NCI-H187 (cell line): ENCODE measurements at places on chromosomes 11 and 22.

- DNase-seq, result no peak
Observed at GRCh38 chr22:41562461-41562860, 1.7 kb downstream of the CSDC2 start.

GRCh38 chr11:11668274-11668673 is 46.5 kb upstream of the GALNT18 start:
- no peak for DNase-seq

DNA sequence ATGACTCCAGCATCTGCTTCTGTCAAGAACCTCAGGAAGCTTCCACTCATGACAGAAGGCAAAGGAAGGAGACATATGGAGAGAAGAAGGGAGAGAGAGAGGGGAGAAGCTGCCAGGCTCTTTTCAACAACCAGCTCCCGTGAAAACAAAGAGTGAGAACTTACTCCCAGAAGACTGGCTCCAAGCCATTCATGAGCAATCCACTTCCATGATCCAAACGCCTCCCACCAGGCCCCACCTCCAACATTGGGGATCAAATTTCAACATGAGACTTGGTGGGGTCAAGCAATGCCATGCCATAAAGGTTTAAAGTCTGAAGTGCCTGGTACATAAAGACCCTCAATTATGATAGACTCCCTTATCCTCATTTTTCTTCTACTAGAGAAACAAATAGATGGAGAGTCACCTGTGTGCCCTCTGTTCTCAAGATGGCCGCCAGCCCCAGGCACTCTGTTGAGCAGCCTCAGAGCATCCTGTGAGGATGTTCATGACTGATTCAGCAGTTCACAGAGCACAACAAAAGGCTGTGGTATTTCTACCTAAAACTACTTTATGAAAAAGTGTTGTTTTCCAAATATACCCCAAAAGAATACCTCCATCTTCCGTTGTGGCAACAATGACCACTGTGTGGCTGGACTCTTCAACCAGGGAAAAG is 69.0 kb upstream of the CRTAM start:
- DNase-seq, result no peak

GRCh38 chr11:126790550-126791081 is 210.0 kb downstream of the KIRREL3 start:
- DNase-seq, result no peak

GRCh38 chr11:36431429-36432092 is 78.5 kb downstream of the TRAF6 start:
- no peak for DNase-seq

DNA sequence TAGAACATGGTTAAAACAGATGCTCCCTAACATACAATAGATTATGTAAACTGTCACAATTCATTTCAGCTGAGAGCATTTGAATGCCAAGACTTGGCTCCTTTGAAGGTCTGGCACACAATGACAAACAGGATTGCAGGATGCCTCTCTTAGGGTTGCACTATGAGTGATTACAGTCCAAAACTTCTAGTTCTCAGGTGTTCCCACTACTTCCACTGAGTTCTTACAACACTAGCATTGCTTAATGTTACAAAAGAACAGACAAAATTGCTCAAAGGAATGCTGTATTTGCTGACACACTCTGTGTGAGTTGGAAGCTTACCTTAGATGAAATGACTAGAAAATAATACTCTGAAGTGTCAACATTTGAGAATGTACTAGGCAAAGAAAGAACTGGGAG is 2413.8 kb upstream of the RAG2 start:
- no peak for DNase-seq

- DNase-seq, result no peak
Observed at GRCh38 chr11:130761560-130762220, 154.6 kb downstream of the SNX19 start.

- no peak for DNase-seq
Observed at GRCh38 chr22:48488611-48489511, 1338.8 kb downstream of the BRD1 start.

DNA sequence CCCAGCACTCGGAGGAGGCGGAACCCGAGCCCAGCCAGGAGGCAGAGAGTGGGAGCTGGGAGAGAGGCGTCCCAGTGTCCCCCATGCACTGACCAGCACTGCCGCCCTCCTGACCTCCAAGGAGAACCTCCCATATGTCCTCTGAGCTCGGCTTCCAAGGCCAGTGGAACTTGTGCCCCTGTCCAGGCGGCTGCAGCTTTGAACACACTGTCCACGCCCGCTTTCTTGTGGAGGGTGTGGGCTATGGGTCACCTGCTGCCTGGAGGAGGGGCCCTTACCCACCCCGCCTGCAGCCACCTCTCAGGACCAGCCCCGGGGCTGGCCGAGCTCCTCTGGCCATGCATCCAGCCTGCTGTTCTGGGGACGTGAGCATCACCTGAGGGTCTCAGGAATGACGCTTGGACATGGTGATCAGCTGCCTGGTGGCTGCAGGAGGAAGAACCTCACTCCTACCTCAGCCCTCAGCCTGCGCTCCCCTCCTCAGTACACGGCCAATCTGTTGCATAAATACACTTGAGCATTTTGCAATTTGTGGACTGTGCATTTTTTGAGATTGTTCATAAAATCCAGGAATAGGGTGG is 22.2 kb upstream of the MUC5B start:
- DNase-seq, result no peak

- DNase-seq, result no peak
Observed at GRCh38 chr11:78039391-78039918, 16.4 kb upstream of the KCTD14 start.

DNA sequence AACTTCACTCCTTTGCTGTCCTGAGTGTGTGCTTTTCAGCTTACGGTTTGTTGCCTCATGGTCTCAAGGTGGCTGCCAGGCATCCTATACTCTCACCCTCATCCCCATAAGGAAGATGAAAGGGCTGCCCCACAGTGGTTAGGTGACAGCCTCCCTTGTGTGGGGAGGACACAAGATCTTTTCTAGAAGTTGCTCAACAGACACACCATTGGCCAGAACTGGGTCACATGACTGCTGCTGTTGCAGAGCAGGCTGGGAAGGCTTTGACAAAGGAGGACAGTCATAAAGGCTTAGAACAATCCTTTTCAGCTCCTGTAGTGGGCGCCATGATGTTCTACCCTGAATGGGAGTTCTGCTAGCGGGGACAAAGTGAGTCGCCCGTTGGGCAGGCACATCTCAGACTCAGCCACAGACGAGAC is 69.7 kb upstream of the RASD2 start:
- DNase-seq, result no peak

DNA sequence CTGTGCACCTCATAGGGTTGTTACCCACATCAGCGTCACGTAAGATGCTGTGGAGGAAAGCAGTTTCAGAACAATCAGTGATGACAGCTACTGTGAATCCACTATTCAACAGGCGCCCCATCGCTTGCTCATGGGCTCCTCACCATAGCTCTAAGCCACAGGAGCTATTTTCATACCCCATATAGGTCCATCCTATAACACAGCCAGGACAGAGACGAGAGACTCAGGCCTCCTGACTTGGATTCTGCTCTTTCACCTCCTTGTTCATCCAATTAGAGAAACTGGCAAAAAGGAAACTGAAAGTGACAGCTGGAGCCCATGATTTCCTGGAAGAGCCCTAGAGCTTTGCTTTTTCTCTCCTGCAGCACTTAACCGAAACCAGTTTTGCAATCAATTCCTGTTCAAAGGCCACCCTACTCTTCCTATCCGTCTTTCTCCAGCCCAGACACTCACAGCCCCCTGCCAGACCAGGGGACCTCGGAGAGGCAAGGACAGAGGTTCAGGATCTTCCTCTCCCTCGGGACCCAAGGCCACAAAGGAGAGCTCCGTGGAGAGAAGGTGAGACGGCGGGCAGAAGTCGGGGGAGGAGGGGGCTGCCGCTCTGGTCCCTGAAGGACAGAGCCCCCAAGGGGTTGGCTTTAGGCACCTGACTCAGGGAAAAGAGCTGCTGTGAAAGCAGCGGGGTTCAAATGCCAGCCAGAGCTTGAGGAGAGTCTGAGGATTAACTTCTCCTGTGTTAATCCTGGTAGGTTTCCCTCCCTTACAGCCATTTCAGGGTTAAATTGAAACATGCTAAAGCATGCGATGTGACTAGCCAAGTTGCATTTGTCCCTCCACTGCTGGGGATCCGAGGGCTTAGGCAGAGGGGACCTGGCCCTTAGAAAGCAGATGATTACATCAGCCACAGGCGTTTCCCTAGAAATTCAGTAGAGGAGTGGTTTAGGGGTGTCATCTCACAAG is at the start of gene APOL6:
Gene APOL6, plus strand, starts transcription at position 381 of the 960 bp plus-strand sequence. CDS start 7,980 bp downstream, outside the sequence.
- no peak for DNase-seq
